ENCODE measurements at places on chromosomes 5 and 9. TPM values are rescaled to one million over a fixed set of nuclear protein-coding genes. Genes with fewer than 3 reads are reported as not detected.

DNA sequence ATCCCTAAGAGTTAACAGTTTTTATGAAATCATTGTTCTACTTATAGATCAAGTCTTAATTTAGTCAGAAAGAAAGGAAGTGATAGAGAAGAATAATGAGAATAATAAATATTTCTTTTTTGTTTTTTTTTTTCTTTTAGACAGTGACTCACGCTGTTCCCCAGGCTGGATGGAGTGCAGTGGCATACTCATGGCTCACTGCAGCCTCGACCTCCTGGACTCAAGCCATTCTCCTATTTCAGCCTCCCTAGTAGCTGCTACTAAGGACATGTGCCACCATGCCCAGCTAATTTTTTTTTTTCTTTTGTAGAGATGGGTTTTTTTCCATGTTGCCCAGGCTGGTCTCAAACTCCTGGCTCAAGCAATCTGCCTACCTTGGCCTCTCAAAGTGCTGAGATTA is 11.0 kb downstream of the IFNA21 start:
- no peak for DNase-seq

DNA sequence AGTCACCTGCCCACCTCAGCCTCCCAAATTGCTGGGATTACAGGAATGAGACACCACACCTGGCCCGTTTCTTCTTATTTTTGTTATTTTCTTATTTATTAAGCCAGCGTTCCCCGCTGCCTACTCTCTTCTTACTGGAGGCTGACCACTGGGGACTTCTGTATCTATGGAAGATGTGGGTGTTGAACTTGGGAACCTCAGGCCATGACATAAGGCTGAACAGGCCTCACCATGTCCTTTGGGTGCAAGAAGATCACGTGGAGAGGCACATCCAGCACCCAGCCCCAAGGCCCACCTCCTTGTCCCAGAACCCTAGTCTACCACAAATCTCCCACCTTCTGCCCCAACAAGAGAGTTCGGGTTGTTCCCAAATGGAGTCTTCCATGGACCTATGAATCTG is 59.4 kb upstream of the NEK6 start:
- no peak for DNase-seq

The PAPPA gene
- total RNA-seq: 0.63 TPM

GRCh38 chr5:140217299-140218026 is 42.5 kb downstream of the CYSTM1 start:
- no peak for DNase-seq

- DNase-seq: no peak
These were observed 191.8 kb upstream of the SMC2 start for GRCh38 chr9:103902263-103902662.

The PCDHGA3 gene
- total RNA-seq: 0.39 TPM

The IFNA21 gene
- total RNA-seq: not detected

DNA sequence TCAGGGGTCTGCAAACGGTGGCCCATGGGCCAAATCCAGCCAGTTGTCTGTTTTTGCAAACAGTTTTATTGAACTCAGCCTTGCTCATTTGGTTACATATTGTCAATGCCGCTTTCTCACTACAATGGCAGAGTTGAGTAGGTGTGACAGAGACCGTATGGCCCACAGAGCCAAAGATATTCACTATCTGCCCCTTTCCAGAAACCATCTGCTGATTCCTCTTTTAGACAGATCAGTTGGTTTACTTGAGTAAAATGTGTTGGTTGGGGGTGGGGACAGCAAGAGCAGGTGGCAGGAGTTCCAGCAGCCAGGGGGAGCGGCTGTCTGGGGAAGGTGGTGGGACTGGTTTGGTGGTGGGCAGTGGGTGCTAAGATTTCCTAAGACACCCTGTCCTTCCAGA is 54.8 kb downstream of the COL27A1 start:
- no peak for DNase-seq

GRCh38 chr5:38249301-38249700 is 9.1 kb upstream of the EGFLAM start:
- no peak for DNase-seq

The GHR gene
- total RNA-seq: 0.19 TPM

DNA sequence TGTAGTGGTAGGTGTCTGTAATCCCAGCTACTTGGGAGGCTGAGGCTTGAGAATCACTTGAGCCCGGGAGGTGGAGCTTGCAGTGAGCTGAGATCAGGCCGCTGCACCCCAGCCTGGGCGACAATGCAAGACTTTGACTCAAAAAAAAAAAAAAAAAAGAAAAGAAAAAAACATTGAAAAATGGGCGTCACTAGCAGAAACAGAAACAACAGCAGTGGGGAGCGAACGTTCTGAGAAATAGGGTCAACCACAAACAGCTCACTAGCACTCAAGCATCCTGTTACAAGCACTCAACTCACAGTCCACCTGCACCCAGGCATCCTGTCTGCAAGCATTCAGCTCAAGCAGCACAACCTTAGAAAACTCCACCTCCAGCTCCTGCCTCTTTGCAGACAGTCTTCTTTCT is 17.2 kb downstream of the TRIM14 start:
- DNase-seq: no peak

DNA sequence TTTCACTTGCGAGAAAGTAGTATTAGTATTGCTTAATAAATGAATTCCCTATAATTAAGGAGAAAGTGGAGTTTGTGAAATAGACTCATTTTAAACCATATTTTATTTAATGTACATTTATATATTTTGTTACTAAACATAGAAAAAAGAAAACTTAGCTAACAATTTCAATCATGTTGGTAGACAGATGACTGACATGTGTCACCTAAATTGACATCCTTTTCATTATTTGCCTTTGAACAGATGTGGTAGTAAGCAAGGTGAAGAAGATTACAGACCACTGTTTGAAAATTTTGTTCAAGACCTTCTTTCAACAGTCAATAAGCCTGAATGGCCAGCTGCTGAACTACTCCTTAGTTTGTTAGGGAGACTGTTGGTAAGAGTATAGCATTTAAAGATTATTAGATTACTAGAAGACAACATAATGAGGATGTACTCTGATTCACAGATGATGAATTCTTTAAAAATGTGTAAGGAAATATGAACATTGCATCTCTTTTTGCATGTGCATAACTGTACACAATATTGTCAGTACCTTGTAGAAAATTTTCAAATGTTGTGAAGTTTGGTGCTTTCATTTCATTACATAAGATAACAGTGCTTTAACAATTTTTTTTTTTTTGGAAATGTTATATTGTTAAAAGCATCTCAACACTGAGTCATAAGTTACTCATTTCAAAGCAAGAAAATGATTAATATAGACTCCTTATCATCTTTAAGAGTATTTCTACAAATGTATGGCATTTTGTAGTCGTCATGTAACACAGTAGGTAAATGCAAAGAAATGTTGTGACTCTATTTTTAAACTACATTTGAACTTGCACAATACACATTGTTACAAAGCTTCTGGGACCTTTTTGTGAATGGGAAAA is 139.5 kb downstream of the NIPBL start:
- no peak for DNase-seq

The LCP2 gene
- total RNA-seq: 0.26 TPM

DNA sequence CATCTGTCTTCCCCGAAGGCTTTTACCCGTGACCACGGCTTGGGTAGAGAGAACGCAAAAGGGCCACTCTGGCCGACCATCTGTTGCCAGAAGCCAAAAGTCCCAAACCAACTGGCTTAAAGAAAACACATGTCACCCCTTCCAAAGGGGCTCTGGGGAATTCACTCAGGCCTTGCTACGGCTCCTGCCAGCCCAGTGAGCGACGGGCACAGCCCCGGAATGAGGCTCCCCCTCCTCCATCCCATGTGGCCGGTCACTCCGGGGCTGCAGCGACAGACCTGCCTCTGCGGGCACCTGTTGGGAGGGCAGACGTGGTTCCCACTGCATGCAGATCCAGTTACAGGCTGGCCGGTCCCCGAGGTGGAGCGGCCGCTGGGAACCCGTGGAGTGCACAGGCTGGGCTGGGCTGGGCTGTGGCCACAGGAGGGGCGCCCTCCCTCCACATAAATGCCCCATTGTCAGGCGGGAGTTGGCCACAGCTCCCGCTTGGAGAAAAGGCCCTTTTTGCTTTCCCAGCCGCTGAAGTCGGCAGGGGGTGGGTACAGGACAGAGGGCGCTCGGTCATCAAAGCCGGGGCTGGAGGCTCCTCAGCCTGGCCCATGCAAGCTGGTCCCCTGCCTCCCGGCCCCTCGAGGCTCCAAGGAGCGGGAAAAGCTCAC is 19.9 kb downstream of the NOTCH1 start:
- DNase-seq: no peak

The SOHLH1 gene
- not detected for total RNA-seq

DNA sequence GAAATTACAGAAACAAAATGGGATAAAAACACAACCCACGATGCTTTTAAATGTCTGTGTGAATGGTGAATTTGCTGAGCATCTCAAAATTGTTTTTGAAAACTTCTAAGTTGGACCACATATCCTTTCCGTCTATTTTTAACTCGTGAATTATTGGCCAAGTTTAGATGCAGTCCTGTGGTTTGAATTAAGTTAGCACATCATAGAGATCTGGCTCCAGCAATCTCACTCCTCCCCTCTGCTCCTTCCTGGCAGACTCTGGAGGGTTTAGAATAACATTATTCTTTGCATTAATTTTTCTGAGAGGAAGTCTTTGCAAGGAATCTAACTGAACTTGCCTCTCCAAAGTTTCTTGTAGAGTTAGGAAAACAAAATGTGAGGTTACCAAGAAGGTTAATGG is 14.5 kb upstream of the ANKRD55 start:
- DNase-seq: no peak

DNA sequence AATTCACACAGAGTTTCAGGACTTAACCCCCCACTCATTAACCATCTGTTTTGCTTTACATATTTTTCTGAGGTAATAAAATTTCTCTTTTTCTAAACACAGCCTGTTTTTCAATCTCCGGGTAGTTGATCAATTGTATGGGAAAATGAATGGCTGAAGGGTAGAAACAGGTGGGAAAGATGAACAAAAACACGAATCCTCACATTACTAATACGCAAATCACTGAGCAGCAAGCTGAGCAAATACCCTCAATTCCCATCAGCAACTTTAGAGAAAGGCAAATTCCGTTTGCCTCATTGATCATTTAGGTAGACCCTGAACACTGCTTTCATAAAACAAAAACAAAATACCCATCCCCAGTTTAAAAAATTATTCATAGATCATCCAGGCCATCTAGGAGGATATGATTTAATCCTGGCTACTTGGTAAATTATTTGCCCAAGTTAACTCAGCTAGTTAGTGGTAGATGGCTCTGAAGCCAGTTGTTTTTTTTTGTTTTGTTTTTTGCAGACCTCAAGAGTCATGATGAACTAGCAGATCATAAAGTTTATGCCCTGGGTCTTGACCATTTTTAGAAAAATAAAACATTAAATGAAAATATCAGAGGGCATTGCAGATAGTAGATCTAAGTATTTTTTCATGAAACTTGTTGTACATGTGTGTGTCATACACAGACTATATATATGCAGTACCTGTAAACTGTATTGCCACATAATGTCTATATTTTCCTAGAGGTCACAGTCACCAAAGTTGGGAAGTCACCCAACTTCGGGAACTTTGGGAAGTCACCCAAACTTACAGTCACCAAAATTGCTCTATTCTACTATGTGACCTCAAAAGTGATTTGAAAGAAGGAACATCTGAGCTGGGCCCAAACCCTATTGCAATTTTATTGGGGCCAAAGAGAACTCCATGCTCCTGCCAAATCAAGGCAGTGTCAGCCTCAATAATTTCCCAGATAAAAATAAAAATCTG is 1.6 kb upstream of the CD274 start:
- DNase-seq: no peak

DNA sequence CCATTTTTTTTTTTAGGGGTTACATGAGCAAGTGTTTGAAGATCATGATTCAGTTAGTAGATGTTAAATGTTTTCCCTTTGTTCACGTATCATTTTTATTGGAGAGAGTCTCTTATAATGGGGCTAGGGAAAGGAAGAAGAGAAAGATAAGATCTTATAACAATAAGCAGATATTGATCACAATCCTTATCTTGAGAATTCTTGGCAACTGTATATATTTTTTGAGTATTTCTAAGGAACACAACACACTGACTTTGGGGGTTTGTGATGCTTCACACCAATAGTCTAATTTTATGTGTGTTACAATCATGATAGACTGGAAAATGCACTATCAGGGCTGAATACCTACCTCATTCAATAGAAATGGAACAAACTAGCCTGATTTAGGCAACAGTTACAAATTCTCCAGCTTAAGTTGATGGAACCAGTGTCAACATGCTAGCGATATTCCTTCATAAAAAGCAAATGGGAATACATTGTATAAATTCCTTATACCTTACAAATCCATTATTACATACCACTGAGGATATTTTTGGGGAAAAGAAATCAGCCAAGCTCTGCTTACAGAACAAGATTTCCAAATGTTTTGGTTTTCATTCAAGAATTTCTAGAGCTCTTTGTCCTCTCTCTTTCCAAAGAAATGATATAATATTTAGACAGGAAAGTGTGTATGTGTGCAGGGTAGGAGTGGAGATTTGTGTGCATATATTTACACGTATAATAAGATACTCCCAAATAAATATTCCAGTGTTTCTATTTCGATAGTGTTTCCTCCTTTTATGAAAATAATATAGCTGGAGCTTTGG is 41.5 kb downstream of the SVEP1 start:
- no peak for DNase-seq

- no peak for DNase-seq
These were observed 527.2 kb downstream of the KCTD16 start for GRCh38 chr5:144697847-144698262.

The C9 gene
- not detected for total RNA-seq

DNA sequence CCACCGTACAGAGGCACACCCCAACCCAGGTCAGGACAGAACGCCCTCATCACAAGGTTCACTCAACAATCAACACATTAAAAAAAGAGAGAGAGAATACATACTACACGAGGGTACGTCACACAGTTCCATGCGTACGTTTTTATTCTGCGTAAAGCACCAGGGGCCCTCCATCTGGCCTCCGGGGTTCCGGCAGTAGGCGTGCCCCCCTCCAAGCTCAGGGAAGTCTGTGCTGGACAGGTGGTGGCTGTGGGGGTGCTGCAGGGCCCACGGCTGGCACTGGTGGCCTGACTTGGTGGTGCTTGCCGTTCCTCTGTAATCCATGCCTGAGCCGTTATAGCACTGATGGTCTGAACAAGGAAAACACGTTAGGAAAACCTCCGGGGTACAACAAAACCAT is 219.2 kb downstream of the ROR2 start:
- DNase-seq: no peak

DNA sequence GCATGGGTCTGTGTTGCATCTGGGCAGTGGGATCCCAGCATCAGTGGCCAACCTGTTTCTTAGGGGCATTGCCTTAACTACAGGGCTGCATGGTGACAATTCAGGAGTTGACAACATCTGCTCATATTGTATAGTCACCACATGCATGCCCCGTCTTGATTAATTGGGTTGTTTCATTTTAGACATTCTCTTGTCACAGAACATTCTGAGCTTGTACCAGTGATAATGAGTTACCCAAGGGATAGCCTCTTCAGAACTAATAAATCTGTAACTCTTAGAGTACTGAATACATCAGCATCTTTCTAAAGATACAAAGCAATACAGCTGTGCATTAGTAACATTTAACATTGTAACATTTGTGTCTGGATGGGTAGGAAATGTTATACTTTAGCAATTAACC is 426.5 kb upstream of the CD180 start:
- no peak for DNase-seq

DNA sequence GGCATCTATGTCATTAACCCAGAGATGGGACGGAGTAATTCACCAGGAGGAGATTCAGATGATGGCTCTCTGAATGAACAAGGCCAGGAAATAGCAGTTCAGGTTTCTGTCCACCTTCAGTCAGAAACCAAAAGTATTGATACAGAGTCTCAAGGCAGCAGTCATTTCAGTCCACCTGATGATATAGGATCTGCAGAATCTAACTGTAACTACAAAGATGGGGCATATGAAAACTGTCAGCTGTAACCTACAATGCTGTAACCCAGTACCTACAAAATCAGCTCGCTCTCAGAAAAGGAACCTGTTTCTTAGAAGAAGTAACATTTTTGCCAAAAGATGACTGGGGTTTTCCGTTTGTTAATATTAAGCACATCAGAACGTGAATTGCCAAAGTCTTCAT is 14.7 kb downstream of the MFAP3 start:
- DNase-seq: no peak

Data from H1 (cell line).